CD4-positive, alpha-beta T cell treated with Interleukin-15 for 1 hour (primary cell): ENCODE measurements at places on chromosomes 4 and X.

- no peak for DNase-seq
These were observed 94.4 kb upstream of the LIMCH1 start for GRCh38 chr4:41443340-41444079.

GRCh38 chrX:147079974-147080373 lies 265.4 kb upstream of the CXorf51A start:
- DNase-seq, result no peak

DNA sequence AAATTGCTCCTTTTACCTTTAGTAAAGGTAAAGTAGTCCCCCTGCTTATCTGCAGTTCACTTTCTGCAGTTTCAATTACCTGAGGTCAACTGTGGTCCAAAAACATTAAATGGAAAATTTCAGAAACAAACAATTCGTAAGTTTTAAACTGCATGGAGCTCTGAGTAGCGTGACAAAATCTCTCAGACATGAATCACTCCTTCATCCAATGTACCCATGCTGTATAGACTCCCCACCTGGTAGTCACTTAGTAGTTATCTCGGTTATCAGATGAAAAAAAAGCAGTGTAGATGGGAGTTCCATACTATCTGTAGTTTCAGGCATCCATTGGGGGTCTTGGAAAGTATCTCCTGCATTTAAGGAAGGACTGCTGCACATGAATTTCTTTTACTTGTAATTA lies 7.7 kb downstream of the UNC5C start:
- DNase-seq, result no peak

DNA sequence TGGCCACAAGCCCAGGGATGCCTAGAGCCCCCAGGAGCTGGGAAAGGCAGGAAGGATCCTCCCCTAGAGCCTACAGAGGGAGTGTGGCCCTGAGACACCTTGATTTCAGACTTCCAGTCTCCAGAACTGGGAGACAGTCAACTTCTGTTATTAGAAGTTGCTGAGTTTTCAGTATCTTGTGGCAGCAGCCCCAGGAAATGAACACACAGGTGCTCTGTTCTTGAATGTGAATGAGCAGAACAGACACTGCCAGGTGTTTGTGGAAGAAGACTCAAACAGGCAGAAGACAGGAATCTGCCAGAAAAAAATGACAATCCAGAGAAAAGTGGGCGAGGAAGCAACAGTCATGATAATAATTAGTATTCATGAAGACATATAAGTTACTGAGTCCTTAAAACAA lies 64.5 kb upstream of the STS start:
- DNase-seq, result no peak

DNA sequence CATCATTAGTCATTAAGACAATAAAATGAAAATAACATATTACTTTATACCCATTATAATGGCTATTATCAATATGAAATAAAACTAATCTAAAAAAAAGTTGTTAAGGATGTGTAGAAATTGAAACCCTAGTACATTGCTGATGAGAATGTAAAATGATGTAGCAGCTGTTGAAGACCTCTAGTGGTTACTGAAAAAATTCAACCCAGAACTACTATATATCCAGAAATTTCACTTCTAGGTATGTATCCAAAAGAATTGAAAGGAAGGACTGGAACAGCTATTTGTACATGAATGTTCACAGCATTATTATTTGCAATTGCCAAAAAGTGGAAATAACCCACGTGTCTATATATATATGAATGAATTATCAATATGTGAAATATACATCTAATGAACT lies 180.3 kb upstream of the KLHL4 start:
- DNase-seq, result no peak

- no peak for DNase-seq
These were observed 76.1 kb upstream of the EMCN start for GRCh38 chr4:100593935-100594334.

DNA sequence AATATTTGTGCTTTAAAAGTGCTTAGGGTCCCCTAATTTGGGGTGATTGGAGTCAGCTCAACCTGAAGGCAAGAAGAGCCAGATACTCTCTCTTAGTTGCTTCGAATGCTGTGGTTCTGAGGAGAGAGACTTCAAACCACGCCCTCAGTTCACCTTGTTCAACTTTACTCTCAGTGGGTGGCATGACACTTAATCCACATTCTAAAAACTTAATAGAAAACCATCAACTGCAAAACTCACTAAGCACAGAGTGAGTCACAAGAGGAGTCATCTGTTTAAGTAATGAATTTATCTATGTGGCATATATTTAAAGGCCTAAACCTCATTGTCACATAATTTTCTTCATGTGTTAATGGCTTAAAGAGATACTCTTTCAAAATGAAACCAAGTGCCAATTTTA lies 99.5 kb upstream of the SLC4A4 start:
- no peak for DNase-seq

DNA sequence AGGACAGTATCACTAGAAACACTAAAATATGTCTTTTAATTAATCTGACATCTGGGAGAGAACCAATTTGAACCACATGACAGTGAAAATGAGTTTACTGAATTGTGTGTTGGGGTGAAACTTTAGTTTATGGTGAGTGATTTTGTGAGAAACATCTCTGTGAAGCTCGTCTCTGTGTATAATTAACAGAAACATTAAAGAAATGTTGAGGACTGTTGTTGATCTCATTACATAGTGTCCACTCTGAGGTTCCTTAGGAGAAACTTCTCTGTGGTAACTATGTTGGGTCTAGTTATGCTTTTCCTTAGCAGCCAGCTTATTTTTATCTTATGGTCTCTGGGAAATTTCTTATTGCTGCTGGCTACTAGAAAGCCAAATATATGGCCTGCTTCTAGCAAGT lies 15.8 kb downstream of the FGF2 start:
- DNase-seq, result no peak

DNA sequence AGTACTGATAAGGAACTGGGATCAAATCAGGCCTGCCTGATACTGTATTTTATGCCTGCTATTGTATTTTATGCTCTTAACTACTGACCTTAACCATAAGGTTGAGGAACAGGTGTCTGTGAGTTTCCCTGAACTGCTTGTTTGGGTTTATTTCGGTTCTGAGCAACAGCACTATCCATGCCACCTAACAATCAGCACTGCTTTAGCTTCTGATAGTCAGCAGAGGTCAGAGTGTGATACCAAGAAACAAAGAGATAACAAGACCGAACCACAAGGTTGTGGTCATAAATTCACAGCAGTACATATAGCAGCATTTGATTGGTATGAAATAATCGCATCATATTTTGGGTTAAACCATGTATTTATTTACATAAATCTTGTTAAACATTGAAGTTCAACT lies 362.2 kb downstream of the FGF13 start:
- no peak for DNase-seq

DNA sequence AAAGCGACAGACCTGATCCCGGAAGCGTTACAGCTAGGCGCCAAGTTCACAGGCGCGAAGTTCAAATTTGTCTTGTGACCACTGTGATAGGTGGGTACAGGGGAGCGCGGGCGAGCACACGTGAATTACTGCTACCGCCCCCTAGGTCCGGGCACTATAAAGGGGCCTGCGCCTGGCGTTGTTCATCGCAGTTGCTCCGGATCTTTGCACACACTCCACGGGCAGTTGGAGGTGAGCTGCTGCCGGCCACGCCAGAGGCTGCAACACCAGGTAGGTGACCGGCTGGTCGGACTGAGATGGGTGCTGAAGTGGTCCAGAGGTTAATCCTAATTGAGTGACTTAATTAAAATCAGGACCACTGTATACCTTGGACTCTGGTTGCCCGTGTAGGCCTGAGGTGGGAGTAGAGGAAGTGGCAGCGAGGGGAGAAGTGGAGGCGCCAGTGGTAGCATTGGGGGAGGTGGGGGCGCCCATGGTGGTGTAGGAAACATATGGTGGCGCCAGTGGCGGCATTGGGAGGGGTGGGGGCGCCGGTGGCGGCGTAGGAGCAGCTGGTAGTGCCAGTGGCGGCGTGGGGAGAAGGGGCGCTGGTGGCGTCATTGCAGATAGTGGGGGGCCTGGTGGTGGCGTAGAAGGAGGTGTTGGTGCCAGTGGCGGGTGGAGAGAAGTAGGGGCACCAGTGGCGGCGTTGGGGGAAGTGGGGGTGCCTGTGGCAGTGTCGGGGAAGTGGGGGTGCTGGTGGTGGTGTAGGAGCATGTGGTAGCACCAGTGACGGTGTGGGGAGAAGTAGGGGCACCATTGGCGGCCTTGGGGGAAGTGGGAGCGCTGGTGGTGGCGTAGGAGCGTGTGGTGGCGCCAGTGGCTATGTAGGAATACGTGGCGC lies at the start of gene GCNA:
GCNA (plus strand) TSS at position 185 of the 883 bp plus-strand sequence. CDS start 2,385 bp downstream, outside the sequence.
- DNase-seq, result no peak

DNA sequence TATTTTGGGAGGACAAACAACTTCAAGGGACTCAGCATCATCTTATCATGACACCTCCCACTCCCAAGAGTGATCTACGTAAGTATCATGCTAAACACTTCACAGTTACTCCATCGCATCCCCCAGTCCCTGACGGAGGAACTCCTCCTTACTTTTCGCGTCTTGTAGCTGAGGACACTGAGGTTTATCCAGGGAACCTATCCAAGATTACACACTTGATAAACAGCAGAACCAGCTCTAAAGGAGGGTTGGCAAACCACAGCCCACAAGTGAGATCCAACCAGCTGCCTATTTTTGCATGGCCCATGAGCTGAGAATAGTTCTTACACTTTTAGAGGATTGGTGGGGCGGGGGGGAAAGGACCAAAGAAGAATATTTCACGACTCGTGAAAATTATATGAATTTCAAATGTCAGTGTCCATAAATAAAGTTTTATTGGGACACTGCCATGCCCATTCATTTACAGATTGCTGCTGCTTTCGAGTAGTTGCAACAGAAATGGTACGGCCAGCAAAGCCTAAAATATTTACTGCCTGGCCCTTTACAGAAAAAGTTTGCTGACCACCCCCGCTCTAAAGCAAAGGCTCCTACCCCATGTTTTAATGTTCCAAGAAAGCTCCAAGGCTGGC lies 47.8 kb downstream of the SEPSECS start:
- DNase-seq, result no peak

GRCh38 chrX:9055354-9055753 lies 21.4 kb upstream of the FAM9B start:
- DNase-seq, result no peak

DNA sequence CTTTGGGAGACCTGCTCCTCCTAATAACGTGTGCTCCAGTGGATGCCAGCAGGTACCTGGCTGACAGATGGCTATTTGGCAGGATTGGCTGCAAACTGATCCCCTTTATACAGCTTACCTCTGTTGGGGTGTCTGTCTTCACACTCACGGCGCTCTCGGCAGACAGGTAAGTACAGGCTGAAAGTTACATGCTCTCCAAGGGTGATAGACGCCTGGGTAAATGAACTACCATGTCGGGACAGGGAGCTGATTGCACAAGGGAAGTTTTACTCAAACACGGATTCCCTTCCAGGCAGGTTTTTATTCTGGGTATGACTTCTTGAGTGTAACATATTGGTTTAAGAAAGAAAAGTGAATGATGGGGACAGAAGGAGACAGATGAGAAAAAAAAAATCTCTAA lies 836 bp downstream of the GRPR start:
- no peak for DNase-seq

GRCh38 chrX:133294126-133294525 lies 76.0 kb upstream of the TFDP3 start:
- no peak for DNase-seq

- DNase-seq, result no peak
These were observed 603.8 kb downstream of the IQCM start for GRCh38 chr4:149211876-149212275.

- DNase-seq, result no peak
These were observed 191.2 kb upstream of the BMP3 start for GRCh38 chr4:80839281-80839680.

GRCh38 chr4:16516796-16517439 lies 290.6 kb upstream of the TAPT1 start:
- DNase-seq, result no peak

DNA sequence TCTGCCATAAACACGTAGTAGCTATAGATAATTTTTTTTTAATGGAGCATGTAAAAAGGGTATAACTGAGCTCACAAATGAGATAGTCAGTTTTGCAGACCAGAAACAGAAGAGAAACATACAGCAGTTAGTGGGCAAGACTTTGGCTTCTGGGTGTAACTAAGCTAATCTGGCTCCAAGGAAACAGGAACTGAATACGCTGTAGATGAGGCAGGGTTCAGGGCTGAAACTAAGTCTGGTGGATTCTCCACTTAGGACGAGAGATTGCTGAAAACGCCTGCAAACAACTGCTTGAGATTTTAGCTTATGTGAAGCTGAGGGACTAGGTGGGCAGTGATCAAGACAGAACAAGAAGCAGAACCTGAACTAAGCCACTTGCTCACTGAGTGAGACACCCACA lies 91.7 kb downstream of the SMIM20 start:
- DNase-seq, result no peak

- DNase-seq, result no peak
These were observed 36.9 kb upstream of the FAT1 start for GRCh38 chr4:186760576-186760975.

DNA sequence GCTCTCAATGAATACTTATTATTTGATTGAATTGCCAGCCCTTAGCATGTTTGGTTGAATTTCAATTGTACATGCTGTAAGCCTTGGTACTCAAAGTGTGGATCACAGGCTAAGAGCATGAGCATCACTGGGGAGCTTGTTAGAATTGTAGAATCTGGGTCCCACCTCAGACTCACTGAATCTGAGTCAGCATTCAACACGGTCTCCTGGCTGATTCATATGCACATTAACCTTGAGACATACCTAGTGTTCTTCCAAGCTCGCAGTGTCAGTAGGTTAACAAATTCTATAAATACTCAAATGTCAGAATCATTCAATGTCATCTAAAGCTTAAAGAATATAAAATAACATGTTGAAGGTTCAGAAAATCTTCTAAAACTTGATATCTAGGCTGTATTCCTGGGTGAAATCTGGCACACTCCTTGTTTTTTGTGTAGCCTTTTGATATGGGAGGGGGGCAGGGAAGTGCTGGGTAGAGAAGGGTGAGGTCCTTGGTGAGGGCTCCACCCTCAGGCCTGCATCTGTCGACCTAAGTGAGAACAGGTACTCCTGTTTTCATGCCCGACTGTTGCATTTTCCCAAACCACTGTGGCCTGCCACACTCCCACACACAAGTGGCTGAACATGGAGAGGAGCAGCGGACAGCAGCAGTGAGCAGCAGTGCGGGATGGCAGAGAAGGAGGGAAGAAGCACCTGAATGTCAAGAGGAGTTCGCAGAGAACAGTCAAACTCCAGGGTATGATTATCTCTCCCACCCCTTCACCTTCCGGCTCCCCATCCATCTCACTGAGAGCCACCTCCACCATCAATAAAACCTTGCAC lies 529.6 kb upstream of the IGFBP7 start:
- DNase-seq, result no peak

DNA sequence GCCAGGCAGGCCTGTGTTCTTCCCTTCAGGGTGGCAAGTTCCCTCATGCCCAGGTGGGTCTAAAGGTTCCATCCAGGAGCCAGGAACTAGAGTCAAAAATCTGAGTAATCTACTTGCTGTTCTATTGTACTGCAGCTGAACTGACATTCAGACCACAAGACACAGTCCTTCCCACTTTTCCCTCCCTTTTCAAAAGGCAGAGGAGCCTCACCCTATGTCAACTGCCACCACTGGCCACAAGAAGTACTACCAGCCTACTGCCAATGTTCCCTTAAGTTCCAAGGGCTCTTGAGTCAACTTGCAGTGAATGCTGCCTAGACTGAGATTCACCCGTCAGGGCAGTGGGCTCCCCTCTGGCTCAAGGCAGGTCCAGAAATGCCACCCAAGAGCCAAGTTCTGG lies 133.5 kb downstream of the FAM47B start:
- no peak for DNase-seq
